ENCODE measurements at places on chromosomes 13 and 19.

DNA sequence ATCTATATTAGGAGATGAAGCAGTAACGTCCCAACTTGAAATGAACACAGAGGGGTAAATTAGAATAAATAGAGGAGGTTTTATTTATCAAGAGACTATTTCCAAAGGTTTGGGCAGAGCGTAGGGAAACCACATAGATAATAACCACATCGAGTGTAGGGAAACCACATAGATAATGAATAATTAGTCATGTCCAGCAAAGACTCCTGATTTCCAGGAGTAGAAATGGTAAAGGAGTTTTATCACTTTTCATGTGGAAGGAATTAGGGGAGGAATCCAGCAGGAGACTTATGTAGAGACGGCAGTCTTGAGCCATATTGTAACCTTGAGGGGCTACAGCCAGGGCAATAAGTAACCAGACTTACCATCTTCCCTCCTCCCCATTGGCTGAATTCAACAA is 136.3 kb upstream of the CSNK1A1L start:
- DNase-seq = no peak

- DNase-seq = no peak
These were observed 6.6 kb upstream of the DAPK3 start for GRCh38 chr19:3977242-3978143.

DNA sequence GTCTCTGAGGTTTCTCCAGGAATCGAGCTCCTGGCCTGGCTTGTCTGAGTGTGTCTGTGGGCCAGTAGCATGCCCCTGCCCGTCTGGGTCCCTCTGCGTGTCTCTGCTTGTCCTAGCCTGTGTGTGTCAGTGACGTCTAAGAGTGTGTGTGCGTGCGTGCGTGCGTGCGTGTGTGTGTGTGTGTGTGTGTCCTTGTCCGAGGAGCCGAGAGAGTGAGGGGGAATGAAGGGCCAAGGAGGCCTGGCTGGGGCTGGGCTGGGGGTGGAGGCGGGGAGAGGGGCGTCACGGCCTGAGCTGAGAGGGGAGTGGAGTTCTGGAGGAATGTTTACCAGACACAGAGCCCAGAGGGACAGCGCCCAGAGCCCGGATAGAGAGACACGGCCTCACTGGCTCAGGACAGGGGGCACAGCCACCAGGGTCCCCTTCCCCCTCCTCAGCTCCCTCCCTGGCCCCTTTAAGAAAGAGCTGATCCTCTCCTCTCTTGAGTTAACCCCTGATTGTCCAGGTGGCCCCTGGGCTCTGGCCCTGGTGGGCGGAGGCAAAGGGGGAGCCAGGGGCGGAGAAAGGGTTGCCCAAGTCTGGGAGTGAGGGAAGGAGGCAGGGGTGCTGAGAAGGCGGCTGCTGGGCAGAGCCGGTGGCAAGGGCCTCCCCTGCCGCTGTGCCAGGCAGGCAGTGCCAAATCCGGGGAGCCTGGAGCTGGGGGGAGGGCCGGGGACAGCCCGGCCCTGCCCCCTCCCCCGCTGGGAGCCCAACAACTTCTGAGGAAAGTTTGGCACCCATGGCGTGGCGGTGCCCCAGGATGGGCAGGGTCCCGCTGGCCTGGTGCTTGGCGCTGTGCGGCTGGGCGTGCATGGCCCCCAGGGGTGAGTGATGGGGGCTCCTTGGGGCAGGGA is at the start of gene AXL:
Gene AXL, plus strand, starts transcription at position 609 of the 893 bp plus-strand sequence. Its CDS starts 170 bp downstream, at position 779.
- DNase-seq = no peak

DNA sequence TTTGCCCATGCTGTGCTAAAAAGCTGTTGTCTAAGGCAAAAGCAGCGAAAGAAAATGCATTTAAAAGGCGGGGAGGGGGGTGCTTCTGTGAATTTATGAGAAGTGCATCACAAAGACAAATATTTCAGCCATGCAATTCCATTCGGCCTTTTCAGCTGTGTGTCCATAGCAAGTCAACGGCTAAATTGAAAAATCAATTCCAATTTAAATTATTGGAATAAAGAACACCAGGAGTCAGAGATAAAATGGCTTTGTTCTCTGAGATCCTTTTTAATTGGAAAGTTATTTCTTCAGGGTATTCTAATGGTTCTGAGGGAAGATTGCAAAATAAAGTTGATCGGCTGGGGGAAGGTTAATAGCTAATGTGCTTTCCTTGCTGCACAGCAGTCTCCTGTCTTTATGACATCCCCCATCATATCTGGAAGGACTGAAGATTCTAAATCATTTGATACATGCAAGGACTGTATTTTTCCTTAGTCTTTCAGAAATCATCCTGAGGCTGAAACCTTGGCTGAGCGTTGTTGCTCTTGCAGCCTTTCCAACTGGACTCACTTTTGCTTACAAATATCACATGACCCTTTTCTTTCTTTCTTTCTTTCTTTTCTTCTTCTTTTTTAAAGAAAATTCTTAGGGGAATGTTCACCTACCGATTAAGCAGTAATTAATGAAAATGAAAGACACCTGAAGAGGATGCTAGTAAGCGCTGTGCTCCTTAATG is 647.1 kb downstream of the DACH1 start:
- DNase-seq = no peak

DNA sequence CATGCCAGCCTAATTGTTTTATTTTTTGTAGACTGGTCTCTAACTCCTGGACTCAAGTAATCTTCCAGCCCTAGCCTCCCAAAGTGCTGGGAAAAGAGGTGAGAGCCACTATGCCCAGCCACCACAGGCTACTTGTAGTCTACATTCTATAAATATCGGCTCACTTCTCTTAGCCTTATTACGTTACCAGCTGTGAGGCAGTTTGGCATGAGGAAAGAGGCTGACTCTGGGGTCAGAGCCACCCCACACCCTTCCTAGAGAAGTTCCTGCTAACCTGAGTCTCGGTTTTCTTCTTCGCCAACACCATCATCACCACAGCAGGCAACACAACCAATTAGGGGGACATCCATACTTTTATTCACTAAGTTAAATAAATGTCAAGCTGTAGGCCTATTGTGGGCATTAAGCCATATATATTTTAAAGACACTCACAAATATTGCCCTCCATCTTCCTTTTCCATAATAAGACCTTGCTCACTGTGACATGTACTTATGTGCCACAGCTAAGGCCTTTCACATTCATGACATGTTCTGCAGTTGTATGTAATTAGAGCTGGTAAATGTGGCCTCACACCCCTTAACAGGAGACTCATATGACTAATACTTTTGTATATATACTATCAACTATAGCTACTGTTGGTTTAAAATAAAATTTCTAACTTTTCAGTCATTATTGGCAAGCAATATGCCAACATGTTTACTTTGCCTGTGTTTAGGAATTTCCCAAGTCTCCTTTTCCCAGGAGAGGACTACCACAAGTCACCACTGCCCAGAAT is 5.7 kb downstream of the SLC25A30 start:
- no peak for DNase-seq

DNA sequence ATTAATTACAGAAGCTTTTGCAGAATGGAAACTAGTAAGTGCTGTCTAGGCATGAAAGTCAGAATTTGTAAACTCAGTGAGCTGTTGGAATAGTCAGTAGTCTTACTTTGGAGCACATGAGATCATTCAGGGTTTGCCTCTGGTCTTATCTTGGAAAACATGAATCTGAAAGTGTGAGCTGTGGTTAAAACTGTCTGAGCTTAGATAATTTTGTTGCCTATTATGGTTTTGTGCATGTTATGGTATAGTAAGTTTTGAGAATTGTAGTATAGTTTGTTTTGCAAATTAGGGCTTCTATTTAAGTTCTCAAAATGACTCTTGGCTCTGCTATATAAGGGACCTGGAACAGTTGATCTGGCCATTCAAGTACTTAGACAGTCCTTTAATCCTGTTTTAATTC is 53.7 kb upstream of the TRPC4 start:
- no peak for DNase-seq

DNA sequence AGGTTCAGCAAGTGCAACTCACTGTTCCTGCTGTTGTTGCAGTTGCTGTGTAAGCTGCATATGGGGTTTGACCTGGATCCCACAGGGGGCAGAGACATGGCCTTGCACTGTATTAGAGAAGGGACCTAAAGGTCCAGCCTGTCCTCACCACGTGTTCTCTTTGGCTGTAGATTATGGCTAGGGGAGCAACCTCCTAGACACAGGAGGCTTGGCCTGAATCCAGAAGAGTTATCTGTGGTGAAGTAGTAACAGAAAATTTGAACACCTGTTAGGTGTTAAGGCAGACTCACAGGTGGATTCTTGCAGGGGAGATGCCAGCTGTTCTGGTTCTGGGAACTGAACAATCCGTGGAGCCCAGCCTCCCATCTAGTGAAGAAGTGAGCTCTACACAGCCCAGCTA is 3.4 kb upstream of the CYP4F11 start:
- DNase-seq = no peak

GRCh38 chr13:66673401-66673800 is 556.7 kb downstream of the PCDH9 start:
- DNase-seq = no peak

- DNase-seq = no peak
These were observed 23.4 kb downstream of the IPO5 start for GRCh38 chr13:97976610-97977521.

DNA sequence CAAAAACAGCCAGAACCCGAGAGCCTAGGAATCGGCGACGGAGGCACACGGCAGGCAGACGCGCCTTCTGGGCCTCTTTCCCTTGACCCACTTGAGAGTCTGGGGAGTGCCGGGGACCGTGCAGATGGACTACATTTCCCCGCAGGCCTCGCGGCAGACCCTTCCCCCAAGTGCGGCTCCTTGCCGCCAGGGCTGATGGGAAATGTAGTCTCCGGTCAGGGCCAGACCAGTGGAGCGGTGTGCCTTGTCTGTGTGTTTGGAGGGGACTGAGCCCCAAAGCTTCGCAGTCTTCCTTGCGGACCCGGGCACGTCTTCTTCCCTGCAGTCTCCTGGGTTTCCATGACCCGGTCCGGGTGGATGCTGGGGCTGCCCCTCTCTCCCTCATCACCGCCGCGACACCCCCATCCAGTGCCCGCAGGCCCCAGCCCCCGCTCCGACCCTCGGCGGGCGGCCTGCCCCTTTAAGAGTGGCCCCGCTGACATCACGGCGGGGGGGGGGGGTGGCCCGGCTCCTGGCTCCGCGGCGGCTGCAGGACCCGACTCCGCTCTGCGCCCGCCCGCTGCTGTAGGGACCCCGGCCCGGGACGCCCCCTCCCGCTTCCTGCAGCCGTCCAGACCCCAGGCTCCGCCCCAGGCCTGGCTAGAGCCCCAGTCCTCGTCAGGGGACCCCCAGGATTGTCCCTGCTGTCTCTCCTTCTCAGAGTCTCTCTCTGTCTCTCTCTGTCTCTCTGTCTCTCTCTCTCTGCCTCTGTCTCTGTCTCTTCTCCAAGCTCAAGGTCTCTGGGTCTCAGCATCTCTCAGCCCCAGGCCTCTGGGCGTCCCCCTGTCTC is 758 bp upstream of the CACNG7 start:
- DNase-seq = no peak

DNA sequence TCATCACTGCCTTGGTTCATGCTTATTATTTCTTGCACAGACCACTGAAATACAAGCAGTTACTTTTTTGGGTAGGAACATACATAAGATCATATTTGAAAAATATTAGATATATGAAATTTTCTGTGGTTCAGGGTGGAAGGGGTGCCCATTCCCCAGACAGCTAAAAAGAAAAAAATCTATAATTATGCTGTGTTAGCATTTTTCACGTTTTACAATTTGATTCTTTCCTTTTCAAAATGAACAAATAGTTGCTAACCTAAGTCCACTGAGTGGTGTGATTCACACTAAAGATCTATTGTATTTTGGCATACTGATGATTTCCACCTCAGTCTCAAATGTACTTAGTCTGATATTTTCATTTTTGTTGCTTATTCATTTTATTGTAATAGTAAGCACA is 66.8 kb upstream of the FBXL3 start:
- no peak for DNase-seq

DNA sequence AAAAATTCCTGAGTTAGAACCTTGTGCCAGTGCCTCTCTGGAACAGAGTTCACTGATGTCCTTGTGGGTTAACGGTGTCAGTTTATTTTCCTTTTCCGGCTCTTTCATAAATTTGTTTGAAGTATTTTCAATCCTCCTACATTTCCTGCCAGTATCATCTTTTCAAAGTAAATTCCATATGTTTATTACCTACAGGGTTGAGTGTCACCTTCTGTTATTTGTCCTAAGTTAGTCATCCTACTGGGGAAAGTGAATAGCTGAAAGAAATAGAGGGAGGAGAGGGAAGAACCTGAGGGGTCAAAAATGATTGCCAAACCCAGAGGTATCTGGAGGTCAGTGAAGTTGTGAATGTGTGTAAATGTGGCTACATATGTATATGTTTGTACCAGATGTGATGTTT is 181.2 kb downstream of the DNAJC15 start:
- DNase-seq = no peak

DNA sequence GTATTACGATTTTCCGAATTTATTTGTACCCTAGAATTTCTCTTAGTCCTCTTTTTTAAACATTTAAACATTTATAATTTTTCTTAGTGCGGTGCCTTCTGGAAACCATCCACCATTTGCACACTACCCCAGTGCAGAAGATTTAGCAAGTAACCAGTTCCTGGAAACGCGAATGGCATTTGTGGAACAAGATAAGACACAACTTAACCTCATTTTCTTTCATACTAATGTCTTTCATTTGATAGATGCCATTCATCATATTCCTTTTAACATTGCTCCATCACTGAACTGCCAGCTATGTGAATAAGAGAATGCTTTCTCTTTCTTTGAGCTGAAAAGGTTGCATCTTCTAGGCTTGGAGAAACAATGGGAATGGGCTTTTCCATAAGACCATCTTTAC is 6.8 kb downstream of the FRY start:
- DNase-seq = no peak

DNA sequence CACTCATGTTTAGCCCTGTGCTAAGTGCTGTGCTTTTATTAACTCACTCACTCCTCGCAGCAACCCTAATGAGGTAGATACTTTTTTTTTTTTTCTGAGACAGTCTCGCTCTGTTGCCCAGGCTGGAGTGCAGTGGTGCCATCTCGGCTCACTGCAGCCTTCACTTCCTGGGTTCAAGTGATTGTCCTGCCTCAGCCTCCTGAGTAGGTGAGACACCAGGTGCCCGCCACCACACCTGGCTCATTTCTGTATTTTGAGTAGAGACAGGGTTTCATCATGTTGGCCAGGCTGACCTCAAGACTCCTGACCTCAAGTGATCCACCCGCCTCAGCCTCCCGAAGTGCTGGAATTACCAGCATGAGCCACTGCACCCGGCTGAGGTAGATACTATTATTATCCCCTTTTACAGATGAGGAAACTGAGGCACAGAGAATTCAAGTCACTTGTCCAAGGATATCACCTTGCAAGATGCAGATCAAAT is 2.5 kb downstream of the ITPKC start:
- no peak for DNase-seq

- DNase-seq = no peak
These were observed 394.3 kb upstream of the HTR2A start for GRCh38 chr13:47291107-47291656.

GRCh38 chr13:113001241-113002140 is 32.5 kb downstream of the MCF2L start:
- no peak for DNase-seq

GRCh38 chr13:113544071-113544891 is 40.3 kb upstream of the TFDP1 start:
- no peak for DNase-seq
